ENCODE measurements at places on chromosomes 2 and 18.

DNA sequence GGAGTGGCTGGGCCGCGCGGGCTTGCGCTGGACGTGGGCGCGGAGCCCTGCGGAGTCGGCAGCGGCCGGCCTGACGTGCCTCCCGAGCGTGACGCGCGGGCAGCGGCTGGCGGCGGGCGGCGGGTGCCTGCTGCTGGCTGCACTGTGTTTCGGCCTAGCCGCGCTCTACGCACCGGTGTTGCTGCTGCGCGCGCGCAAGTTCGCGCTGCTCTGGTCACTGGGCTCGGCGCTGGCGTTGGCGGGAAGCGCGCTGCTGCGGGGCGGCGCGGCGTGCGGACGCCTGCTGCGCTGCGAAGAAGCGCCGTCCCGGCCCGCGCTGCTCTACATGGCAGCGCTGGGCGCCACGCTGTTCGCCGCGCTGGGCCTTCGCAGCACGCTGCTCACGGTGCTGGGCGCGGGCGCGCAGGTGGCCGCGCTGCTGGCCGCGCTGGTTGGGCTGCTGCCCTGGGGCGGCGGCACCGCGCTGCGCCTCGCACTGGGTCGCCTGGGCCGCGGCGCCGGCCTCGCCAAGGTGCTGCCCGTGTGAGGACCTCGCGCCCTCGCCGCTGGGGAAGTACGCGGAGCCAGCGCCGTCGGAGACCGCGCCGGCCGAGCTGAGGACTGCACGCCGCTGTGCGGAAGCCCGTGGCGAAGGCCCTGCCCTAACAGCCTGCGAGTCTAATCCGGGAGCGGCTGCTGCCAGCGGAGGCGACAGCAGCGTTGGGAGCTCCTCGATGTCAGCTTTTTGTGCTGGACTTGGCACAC lies 526 bp downstream of the SFT2D3 start:
- DNase-seq = peak; percentile 71

- DNase-seq = no peak
Observed at GRCh38 chr2:55992455-55992854, 68.9 kb upstream of the EFEMP1 start.

- no peak for DNase-seq
Observed at GRCh38 chr18:62521082-62521481, 1.7 kb upstream of the ZCCHC2 start.

- no peak for DNase-seq
Observed at GRCh38 chr2:142815375-142815774, 62.1 kb upstream of the KYNU start.

GRCh38 chr18:38807915-38808314 lies 1242.3 kb upstream of the CELF4 start:
- no peak for DNase-seq
